Osteoblast (primary cell): ENCODE measurements at places on chromosomes 11 and 22. TPM values are rescaled to one million over a fixed set of nuclear protein-coding genes. Genes with fewer than 3 reads are reported as not detected.

The ADORA2A gene
- total RNA-seq, result 0.72 and 1.2 TPM in 2 replicates

The NTM gene
- 48.1 and 92.8 TPM in 2 replicates for total RNA-seq

The ARRB1 gene
- total RNA-seq, result 14.5 and 19.4 TPM in 2 replicates

DNA sequence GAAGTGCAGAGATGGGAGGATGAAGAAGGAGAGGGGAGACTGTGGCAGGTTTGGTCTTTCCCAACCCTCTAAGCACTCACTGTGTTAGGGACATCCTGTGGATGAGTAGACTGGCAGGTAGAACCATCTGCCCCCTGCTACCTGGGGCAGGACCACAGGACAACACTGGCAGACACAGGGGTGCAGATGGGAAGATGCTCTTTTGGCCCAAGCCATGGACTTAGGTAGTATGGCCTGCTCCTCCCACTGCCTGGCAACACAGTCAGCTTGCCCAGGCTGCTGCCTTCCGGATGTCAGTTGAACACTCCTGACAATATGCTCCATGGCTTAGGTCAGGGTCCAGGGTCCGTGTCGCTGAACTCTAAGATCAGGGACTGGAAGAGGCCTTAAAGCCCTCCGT is 140.7 kb upstream of the NAV2 start:
- DNase-seq, result no peak

The SLC22A6 gene
- total RNA-seq, result not detected in 2 replicates
